ENCODE measurements at places on chromosomes 11 and 22.

DNA sequence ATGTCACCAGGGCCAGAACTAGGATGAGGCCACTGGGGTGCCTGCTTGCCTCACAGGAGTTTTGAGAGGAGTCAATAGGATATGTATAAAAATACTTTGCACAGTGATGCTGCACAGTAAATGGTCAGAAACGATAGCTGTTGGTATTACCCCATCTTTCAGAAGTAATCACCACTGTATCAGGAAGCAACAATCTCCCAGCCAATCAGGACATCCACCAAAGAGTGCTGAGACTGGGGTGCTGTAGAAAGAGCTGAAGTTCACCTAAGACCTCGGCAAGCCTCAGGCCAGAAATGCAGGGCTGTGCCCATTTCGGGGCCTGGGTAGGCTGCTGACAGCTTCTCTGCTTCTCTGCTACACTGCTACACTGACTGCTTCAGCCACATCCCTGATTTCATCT is 17.4 kb downstream of the LMO2 start:
- DNase-seq, result no peak
- no peaks in the 10 kb centered on the region for H3K4me1 ChIP-seq
- H3K36me3 ChIP-seq, result no peaks in the 10 kb centered on the region
- no peak overlapping the region for H3K27ac ChIP-seq
- H3K27me3 ChIP-seq, result no peaks in the 10 kb centered on the region
- H3K4me3 ChIP-seq, result no peak overlapping the region

DNA sequence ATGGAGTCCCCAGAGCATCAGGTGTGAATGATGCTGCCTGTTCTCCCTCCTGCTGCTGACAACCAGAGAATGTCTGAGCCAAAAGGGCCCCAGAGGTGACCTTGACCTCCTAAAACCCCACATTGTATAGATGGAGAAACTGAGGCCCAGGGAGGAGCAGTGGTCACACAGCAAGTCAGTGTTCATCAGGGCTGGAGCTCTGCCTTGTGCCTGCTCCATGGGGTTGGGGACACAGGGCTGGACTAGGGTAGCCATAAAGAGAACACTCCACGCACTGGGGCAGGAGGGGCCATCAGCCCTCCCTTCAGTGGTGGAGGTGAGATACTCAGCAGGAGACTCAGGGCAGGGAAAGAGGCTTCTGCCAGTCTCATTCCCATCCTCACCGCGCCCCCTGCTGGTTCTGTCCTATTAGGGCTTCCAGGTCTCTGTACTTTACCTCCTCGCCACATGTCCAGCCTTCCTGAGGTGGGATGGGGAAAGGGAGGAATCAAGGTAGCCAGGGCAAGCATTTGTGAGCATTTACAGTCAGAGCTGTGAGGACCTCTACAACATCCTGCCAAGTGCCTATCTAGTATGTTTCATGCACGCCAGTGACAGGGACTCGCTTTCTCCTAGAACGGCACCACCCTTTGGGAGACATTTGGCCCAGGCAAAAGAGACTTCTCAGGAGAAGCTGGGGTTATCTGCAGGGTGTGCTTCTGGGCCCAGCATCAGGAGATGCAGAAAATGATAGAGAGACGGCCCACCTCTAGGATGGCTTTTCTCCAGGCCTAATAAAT is 43.2 kb downstream of the NEU3 start:
- no peak overlapping the region for H3K4me3 ChIP-seq
- no peaks in the 10 kb centered on the region for H3K4me1 ChIP-seq
- peak; percentile 55 for DNase-seq
- no peaks in the 10 kb centered on the region for H3K36me3 ChIP-seq

GRCh38 chr22:24326266-24326665 is 55.6 kb downstream of the SPECC1L start:
- no peaks in the 10 kb centered on the region for H3K4me1 ChIP-seq
- H3K27ac ChIP-seq, result no peak overlapping the region
- H3K27me3 ChIP-seq, result no peaks in the 10 kb centered on the region
- H3K36me3 ChIP-seq, result peaks cover 2% of the 10 kb centered on the region
- no peak for DNase-seq
- no peak overlapping the region for H3K4me3 ChIP-seq

GRCh38 chr22:50259302-50259701 is 2.2 kb downstream of the MAPK12 start:
- no peak for DNase-seq
- peaks cover 28% of the 10 kb centered on the region for H3K4me1 ChIP-seq
- H3K36me3 ChIP-seq, result no peaks in the 10 kb centered on the region
- H3K4me3 ChIP-seq, result no peak overlapping the region
- no peaks in the 10 kb centered on the region for H3K27me3 ChIP-seq

DNA sequence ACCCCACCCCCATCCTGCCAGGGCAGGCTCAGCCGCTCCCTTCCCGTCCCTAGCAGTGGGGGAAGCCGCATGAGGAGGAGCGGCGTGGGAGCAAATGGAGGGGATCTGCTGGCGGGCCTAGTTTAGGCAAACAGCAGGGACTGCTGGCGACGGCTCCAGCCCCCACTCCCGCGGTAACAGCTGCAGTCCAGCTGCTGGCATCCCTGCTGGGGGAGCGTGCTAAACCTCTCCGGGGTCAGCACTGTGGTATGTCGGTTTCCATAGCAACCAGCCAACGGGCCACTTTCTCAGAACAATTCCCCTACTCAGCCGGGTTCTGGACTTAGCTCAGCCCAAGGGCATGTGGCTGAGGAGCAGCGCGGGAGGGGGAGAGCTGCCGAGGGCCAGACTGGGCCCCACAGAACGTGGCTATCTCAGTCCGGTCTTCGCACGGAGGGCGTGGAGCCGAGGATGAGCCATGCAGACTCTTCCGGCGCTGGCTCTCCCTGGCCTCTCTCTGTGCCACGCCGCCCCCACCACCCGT is 98.8 kb downstream of the PKNOX2 start:
- no peak overlapping the region for H3K4me3 ChIP-seq
- H3K27me3 ChIP-seq, result no peaks in the 10 kb centered on the region
- H3K4me1 ChIP-seq, result no peaks in the 10 kb centered on the region

GRCh38 chr11:1755692-1756561 is 5.5 kb upstream of the IFITM10 start:
- no peaks in the 10 kb centered on the region for H3K27me3 ChIP-seq
- H3K4me1 ChIP-seq, result peaks cover 54% of the 10 kb centered on the region
- no peak for DNase-seq
- no peaks in the 10 kb centered on the region for H3K36me3 ChIP-seq
- peak overlapping the region; percentile 99 for H3K27ac ChIP-seq

- H3K36me3 ChIP-seq, result no peaks in the 10 kb centered on the region
- no peak for DNase-seq
- peaks cover 40% of the 10 kb centered on the region for H3K4me1 ChIP-seq
These were observed 8.7 kb downstream of the TEAD1 start for GRCh38 chr11:12682737-12683500.

DNA sequence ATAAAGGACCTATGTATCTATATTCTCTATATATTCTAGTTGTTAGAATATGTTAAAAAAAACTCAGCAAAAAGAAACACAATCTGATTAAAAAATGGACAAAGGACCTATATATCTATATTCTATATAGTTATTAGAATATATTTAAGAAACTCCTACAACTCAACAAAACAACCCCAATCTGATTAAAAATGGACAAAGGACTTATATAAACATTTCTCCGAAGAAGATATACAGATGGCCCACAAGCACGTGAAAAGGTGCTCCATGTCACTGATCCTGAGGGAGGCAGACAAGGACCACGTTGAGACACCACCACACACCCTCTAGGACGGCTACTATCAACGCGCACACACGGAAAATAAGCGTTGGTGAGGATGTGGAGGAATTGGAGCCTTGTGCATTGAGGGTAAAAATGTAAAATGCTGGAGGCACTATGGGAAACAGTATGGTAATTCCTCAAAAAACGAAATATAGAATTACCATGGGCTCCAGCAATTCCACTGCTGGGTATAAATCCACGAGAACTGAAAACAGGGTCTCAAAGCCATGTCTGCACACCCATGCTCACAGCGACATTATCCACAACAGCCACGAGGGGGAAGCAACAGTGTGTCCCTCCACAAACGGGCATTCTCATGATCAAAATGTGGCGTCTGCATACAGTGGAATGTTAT is 22.7 kb downstream of the YPEL1 start:
- DNase-seq, result peak; percentile 76
- H3K27ac ChIP-seq, result peak overlapping the region; percentile 73
- peaks cover 22% of the 10 kb centered on the region for H3K4me1 ChIP-seq

- H3K27ac ChIP-seq, result no peak overlapping the region
- H3K36me3 ChIP-seq, result peaks cover 22% of the 10 kb centered on the region
- H3K4me1 ChIP-seq, result no peaks in the 10 kb centered on the region
- H3K4me3 ChIP-seq, result no peak overlapping the region
These were observed 1340.7 kb downstream of the LRRC4C start for GRCh38 chr11:40118780-40119179.

DNA sequence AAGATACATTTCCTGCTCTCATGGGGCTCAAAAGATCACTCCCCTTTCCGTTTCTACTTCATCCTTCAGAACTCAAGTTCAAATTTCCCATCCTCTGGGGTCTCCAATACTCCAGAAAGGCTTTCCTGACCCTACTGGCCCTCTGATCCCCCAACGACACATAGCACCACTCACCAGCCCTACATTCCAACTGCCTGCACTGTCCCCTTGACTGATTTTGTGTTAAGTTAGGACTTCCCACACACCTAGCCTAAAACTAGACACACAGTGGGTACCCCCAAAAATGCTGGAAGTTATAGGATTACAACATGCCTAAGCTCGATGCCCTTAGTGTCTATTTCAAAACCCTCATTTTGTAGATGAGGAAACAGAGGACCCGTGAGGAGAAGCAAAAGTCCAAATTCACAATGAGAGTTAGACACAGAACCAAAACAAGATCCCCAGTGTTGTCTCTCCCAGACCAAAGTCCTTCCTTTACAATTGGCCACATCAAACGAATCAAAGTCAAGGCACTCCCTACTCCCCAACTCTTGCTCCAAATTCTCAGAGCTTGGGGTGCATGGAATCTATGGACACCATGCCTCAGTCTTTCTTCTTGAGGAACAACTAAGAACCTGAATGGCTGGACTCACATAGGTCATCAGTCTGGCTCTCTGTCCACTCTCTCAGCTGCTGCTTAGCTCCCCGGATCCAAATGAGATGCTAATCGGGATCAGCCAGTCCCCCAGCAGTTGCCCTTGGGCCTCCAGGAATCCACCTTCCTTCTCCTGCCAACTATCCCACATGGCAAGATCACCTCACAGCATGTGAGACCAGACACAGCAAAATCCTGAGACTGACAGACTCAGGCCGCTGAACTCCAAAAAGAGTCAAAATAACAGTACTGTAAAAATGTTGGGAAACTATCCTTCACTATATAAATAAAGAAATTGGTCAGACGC is 1.7 kb downstream of the CLPB start:
- H3K36me3 ChIP-seq, result no peaks in the 10 kb centered on the region
- DNase-seq, result no peak
- H3K4me1 ChIP-seq, result peaks cover 6% of the 10 kb centered on the region
- H3K27me3 ChIP-seq, result no peaks in the 10 kb centered on the region
- no peak overlapping the region for H3K4me3 ChIP-seq

DNA sequence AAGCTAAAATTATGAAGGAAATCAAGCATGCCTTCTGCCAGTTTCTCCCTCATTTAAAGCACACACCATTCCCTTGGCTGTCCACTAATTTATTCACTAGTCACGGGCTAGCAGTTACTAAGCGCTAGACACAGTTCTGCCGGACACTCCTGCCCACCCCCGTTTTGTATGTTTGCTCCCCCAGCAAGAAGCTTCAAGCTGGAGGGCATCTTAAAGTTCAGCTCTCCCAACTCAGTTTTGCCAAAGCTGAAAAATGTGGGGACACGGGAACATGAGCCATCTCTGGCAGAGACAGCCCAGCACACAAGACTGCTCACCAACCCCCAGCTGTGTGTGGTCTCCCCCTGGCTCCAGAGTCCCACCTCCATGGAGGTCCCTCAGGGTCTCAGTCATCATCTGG is 263.6 kb downstream of the BRD1 start:
- no peak overlapping the region for H3K4me3 ChIP-seq
- H3K36me3 ChIP-seq, result no peaks in the 10 kb centered on the region
- no peaks in the 10 kb centered on the region for H3K4me1 ChIP-seq
- H3K27ac ChIP-seq, result no peak overlapping the region
- no peaks in the 10 kb centered on the region for H3K27me3 ChIP-seq

- H3K4me3 ChIP-seq, result no peak overlapping the region
- no peak overlapping the region for H3K27ac ChIP-seq
- no peaks in the 10 kb centered on the region for H3K4me1 ChIP-seq
- H3K36me3 ChIP-seq, result no peaks in the 10 kb centered on the region
- no peaks in the 10 kb centered on the region for H3K27me3 ChIP-seq
- DNase-seq, result no peak
These were observed 8.5 kb upstream of the FXYD6 start for GRCh38 chr11:117884994-117885393.

- H3K4me3 ChIP-seq, result no peak overlapping the region
- no peak for DNase-seq
- no peak overlapping the region for H3K27ac ChIP-seq
- no peaks in the 10 kb centered on the region for H3K27me3 ChIP-seq
These were observed 107.2 kb downstream of the RCN1 start for GRCh38 chr11:32198053-32198452.

- no peaks in the 10 kb centered on the region for H3K36me3 ChIP-seq
- peaks cover 31% of the 10 kb centered on the region for H3K4me1 ChIP-seq
- DNase-seq, result peak; percentile 63
- peak overlapping the region; percentile 39 for H3K4me3 ChIP-seq
These were observed 195 bp upstream of the CREB3L1 start for GRCh38 chr11:46277313-46277621.

DNA sequence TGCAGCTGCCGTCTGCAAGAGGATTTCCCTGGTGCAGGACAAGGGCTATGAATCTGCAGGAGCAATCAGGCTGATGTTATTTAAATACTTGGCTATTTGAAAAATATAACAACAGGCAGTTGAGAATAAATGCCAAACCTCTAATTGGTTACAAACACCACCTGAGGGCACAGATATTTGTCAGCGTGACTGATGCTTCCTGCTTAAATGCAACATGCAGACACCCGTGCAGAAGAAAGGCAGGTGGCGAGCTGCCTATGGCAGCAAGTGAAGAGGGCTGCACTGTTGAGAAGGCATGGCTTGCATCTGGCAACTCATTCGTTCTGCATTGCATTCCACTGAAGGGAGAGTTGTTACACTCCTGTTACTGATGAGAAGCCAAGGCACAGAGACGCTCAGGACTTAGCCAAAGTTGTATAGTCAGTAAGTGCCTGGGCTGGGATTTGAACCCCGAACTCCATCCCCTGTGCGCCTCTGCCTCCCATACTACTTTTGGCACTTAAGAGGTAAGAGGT is 350.6 kb downstream of the TENM4 start:
- no peak overlapping the region for H3K27ac ChIP-seq
- H3K4me1 ChIP-seq, result no peaks in the 10 kb centered on the region
- no peak for DNase-seq
- H3K4me3 ChIP-seq, result no peak overlapping the region

Measured in tibial nerve (tissue), 4 donors.